Activated CD4-positive, alpha-beta T cell treated with anti-CD3 and anti-CD28 coated beads, Interleukin-10, Interleukin-2, amounts not matched to agents 100 ng/mL and 50 ng/mL, durations not matched to agents 16 hours and 8 hours (primary cell): ENCODE measurements at places on chromosomes 2 and 18.

- DNase-seq = no peak
Measured at GRCh38 chr2:39625193-39625926, 40.4 kb upstream of the TMEM178A start.

- no peak for DNase-seq
Measured at GRCh38 chr18:68833756-68834155, 35.9 kb downstream of the CCDC102B start.

- DNase-seq = no peak
Measured at GRCh38 chr2:103401621-103402020, 639.8 kb downstream of the TMEM182 start.

DNA sequence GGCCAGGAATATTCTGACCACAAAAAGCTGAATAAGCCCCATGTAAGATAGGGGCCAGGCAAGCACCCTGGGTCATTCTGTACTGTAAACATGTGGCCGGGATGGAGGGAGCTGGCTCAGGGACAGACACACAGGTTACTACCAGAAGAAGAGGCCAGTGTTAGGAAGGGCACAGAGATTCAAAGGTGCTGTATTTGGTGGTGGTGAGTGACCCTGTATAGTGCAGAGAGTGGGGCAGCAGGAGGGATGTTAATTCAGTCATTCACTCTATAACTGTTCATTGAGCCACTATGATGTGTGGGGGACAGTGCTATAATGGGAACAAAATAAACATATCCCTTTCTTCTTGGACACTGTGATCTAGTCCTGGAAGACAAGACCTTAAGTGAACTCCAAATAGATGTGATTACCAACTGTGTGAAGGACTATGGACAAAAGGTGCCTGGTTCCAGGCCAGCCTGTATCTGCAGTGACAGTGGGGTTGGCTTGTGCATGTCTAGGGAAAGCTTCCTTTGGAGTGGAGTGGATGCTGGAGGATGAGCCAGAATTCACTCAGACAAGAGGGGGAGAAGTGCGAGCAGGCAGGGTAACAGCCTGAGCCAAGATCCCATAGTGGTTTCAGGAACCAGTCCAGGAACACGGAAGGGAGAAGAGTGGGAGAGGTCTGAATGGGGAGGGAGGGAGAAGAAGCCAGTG, 8.3 kb downstream of the MOCOS start:
- no peak for DNase-seq

GRCh38 chr2:47869859-47870595, 36.3 kb downstream of the FBXO11 start:
- DNase-seq = no peak

DNA sequence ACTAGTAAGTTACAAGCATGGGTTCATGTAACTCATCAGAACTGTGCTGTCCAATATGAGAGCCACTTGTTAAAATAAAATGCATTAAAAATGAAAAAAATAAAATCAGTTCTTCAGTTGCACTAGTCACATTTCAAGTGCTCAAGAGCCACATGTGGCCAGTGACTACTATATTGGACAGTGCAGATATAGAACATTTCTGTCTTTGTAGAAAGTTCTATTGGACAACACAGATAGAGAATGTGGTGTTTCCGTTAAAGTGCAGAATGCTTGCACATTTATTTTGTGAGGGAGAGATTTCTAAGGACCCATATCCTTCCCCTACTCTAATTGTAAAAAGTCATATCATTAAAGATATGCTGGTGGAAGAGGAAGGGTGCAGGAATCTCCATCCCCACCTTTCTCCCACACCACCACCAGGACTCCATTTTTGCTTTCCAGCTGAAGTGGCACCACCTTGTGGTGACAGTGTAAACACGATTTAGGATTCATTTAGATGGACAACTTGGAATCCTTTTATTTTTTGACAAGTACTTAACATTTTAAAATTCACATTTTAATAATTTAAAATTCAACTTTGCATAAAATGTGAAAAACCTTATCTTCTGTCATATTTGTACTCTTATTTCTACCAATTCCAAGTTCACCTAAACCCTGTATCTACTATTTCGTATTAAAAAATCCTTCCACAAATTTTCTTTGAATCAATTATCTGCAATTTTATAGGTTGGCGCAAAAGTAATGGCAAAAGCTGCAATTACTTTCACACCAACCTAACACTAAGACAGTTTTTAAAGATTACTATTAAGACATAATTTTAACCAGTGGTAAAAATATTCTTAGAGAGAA, 9.4 kb upstream of the CD302 start:
- DNase-seq = peak; percentile 31

DNA sequence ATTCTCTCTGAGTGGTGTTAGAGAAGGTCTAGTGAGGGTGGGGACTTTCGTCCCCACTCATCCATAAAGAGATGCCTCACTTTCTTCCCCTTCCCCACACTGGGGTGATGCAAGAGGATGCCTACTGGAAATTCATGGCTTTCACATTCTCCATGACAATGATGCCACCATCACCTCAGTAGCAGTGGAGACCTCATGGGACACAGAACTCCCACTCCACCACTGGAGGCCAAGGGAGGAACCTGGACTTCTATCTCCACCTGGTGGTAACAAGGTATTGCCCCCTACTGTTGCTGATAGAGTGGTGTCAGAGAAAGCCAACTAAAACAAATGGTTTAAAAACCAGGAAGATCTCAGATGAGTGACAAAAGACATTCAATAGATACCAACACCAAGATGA, 110.9 kb downstream of the INHBB start:
- DNase-seq = no peak

- peak; percentile 78 for DNase-seq
Measured at GRCh38 chr2:106104332-106105062, 89.6 kb downstream of the UXS1 start.

GRCh38 chr2:72011370-72011689, 136.3 kb downstream of the CYP26B1 start:
- DNase-seq = no peak

GRCh38 chr2:152166633-152167032, 8.9 kb downstream of the STAM2 start:
- DNase-seq = peak; percentile 39

GRCh38 chr2:143572421-143572820, 443.2 kb downstream of the ARHGAP15 start:
- no peak for DNase-seq

DNA sequence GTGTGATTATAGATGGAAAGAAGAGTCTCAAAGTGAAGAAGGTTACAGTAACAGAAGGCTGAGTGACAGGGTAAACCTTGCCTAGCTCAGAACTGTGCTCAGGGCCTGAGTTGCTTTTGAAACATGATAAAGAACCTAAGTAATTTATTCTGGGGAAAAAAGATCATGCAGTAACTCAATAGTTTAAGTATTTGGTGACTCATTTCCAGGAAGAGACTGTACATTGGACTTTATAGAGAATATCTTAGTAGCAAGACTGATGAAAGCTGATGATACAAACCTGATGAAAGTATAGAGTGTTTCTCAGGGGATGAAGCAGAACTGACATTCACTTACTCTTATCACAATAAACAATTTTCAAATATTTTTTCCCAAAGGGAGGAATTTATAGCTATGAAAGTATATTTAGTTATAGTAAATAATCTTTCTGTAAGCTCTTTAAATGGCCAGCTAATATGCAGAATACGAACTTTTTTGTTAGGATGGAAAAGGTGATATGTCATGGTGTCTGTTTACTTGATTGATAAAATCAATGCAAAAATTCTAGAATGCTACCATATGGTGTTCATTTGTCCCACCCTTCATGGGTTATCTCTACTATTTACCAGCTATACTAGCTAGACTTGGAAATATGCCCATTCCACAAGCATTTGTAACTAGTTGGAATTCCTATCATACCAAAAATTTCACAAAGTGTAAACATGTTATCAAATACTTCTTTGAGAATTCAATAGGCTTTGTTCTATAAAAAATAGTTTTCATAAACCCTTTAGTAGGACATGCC, 1265.5 kb upstream of the ACVR2A start:
- DNase-seq = no peak

- no peak for DNase-seq
Measured at GRCh38 chr2:12737297-12737696, 20.6 kb downstream of the TRIB2 start.

DNA sequence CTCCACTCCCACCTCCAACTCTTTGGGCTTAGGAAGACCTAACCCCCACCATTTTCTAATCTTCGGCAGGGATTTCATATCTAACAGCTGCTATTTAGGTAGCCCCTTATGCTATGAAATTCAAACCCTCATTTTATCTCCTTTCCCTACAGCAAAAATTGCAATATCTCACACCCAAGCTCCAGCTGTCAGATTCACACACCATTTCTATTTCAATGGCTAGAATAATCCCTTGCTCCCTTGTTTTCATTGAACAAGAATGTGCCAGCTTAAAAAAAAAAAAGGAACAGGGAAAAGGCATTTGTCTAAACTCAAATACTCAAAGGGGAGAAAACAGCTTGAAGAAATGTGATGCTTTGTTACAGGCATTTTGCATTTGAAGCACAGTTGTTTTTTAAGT, 850.6 kb upstream of the ACVR2A start:
- DNase-seq = no peak

- DNase-seq = no peak
Measured at GRCh38 chr2:7906431-7906830, 775.4 kb upstream of the ID2 start.

GRCh38 chr2:18268400-18268799, 292.1 kb downstream of the RDH14 start:
- no peak for DNase-seq

DNA sequence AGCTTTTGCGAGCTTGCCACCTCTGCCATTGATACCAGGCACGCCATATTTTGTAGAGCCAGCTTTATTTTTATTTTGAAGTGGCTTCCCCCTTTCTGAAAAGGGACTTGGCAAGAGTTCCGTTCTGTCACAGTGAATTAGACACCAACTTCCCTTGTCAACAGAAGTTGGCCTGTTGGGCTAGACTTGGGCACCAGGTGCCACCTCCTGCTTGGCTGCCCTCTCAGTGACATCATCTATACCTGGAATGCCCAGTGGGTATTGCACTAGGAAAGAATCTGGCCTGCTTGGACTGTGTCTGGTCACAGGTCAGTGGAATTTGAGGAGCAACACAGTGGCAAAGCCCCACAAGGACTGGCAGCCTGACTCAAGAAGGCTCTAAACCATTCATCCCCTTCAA, 101.0 kb downstream of the BCL2L11 start:
- DNase-seq = no peak

GRCh38 chr18:5939801-5940667, 44.7 kb upstream of the TMEM200C start:
- DNase-seq = no peak

GRCh38 chr2:200101922-200102321, 146.5 kb downstream of the MAIP1 start:
- no peak for DNase-seq
